Naive B cell (primary cell): ENCODE measurements at places on chromosomes 5 and 9. TPM values are rescaled to one million over a fixed set of nuclear protein-coding genes. Genes with fewer than 3 reads are reported as not detected.

Gene HTR1A
- not detected for polyA plus RNA-seq

Gene NCS1
- polyA plus RNA-seq, result not detected

Gene LURAP1L
- polyA plus RNA-seq, result not detected

Gene ARHGEF28
- polyA plus RNA-seq, result not detected

Gene SIT1
- polyA plus RNA-seq, result 73.5 TPM

Gene KCNV2
- not detected for polyA plus RNA-seq

Gene TOR1B
- polyA plus RNA-seq, result 10.7 TPM

Gene TMEM161B
- 9.6 TPM for polyA plus RNA-seq

- DNase-seq, result no peak
Observed at GRCh38 chr9:86732514-86733171, 214.7 kb downstream of the GAS1 start.

- DNase-seq, result peak; percentile 79
Observed at GRCh38 chr5:98933445-98934072, 4.8 kb upstream of the CHD1 start.

- no peak for DNase-seq
Observed at GRCh38 chr5:33203931-33204330, 236.8 kb upstream of the TARS1 start.

- DNase-seq, result no peak
Observed at GRCh38 chr9:135570456-135570855, 8.9 kb downstream of the PAEP start.

GRCh38 chr9:14418941-14419937 is 105.3 kb upstream of the NFIB start:
- DNase-seq, result no peak

DNA sequence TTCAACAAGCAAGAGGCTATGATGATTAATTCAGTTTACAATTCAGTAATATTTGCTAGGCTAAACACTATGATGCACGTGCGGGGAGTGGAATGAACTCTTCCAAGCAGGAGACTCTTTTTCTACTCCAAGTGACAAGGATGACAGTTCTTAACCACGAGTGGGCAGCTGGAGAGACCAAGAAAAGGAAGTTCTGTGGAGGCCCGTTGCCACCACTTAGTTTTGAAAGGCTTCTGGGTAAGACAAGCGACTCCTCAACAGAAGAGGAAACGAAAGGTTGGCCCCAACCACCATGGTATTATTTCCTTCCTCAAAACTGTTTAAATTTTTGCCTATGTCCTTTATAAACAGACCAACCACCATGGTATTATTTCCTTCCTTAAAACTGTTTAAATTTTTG is 2.8 kb downstream of the DCAF12 start:
- peak; percentile 86 for DNase-seq

- no peak for DNase-seq
Observed at GRCh38 chr5:177329883-177330282, 18.2 kb upstream of the MXD3 start.

- no peak for DNase-seq
Observed at GRCh38 chr9:76292246-76292645, 102.0 kb downstream of the RFK start.

DNA sequence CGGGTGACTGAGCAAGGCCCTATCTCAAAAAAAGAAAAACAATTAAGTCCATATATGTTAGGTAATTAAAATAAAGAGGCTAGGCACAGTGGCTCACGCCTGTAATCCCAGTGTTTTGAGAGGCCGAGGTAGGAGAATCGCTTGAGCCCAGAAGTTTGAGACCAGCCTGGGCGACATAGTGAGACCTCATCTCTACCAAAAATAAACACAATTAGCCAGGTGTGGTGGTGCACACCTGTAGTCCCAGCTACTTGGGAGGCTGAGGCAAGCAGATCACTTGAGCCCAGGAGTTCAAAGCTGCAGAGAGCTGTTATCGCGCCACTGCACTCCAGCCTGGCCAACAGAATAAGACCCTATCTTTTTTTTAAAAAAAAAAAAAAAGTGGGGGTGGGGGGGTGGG is 12.3 kb downstream of the WHRN start:
- DNase-seq, result no peak

DNA sequence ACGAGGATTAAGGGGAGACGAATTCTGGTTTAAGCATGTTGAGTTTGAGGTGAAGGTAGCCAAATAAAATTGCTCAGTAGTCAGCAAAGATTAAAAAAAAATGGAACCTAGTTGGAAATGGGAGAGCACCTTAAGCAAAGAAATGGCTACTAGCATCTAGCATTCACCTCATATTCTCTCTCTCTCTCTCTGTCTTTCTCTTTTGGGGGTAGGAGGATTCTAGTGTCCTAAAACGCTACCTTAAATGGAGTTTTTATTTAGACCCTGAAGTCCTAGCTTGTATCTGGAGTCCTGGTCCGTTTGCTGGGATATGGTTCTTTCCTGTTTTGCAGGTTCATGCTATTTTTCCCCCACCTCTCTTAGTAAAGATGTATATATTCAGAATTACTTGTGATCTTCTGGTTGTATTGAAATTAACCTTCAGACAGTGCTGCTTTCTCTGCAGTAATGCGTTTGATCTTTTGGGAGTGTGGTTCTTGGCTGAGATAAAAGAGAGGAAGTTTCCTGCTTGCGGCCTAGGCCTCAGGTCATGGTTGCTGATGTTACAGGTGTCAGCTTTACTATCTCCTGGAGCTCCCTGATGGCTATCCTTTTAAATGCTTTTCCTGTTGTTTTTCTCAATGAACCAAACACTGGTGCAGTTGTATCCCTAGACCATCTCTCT is 8.0 kb downstream of the TGFBR1 start:
- no peak for DNase-seq

- no peak for DNase-seq
Observed at GRCh38 chr9:94169968-94170367, 85.7 kb downstream of the PTPDC1 start.

DNA sequence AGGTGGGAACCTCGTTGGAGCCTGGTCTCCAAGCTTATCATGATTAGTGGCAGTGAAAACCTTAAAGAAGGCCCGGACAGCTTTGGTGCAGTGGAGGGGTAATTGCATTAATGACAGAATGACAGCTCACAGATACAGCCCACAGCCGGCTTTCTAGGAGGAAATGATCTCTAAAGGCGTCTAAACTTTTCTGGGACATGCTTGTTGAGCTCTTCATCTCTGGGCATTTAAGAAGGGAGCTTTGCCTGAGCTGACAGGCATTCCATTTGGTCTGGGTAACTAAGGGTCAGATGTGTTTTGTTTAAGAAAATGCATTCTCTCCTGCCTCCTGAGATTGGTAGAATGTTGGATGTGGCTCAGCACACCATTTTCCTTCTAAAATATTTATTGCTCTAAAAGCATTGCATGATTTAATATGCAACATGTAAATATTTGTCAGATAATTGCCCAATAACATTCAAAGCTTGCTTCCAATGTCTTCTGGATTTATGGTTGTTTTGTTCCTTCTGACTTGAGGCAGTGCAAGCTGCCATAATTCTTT is 4.0 kb downstream of the ANKRD33B start:
- no peak for DNase-seq

DNA sequence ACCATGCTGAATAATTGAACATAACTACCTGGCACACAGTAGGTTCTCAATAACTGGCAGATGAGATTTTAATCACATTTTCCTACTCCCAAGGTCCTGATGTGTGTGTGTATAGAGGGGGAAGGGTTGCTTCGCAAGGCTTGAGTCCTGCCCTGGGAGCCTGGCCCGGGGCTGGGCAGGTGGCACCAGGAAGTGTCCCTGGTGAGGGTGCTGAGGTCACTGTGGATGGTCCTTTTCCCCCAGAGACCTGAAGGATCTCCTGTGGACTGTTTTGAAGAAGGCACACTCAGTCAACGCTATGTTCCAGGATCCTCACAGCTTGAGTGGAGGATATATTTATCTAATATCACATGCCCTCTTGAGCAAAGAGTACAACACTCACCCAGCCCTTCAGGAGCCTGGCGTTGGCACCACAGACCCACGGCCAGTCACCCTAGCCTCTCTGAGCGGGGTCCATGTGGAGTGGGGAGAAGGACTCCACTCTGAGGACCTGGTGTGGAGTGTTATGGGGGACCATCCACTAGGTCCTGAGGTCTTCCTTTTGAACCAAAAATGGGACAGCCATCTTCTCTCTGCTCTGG is 177.8 kb downstream of the GABBR2 start:
- no peak for DNase-seq

DNA sequence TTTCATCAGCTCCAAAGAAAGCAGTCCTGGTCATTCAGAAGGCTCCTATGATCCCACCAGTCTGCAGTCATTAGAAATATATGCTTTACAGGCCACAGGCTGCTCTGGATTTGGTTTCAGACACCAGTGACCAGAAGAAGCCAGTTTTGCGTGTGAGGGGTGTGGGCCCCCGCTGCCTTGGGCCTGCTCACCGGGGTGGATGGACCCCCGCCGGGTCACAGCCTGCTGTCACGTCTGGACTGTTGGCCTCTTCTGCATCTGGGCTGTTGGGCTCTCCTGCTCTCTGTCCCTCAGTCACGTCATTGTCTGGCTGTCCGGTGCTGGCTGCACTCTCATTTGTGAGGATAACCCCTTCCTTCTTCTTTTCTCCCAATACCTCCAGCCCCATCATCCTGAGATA is 33.1 kb downstream of the NSUN2 start:
- DNase-seq, result no peak

GRCh38 chr9:5778805-5779204 is 54.1 kb downstream of the ERMP1 start:
- no peak for DNase-seq

DNA sequence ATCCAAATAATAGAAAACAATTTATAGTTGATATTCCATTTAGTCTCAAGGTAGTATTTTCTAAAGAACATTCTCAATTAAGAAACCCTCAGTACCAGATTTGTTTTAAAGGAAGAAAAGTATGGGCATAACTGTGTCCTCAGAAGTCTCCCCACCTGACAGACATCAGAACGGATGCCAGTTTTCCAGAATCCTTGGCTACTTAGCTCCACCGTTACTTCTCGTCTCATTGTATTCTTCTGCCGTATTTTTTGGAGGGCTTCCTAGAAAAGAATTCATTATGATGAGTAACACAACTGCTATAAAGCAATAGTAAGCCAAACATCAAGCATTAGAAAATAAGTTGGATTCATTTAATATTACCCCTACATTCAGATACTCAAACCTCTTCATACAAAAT is 67.8 kb downstream of the DROSHA start:
- DNase-seq, result no peak

DNA sequence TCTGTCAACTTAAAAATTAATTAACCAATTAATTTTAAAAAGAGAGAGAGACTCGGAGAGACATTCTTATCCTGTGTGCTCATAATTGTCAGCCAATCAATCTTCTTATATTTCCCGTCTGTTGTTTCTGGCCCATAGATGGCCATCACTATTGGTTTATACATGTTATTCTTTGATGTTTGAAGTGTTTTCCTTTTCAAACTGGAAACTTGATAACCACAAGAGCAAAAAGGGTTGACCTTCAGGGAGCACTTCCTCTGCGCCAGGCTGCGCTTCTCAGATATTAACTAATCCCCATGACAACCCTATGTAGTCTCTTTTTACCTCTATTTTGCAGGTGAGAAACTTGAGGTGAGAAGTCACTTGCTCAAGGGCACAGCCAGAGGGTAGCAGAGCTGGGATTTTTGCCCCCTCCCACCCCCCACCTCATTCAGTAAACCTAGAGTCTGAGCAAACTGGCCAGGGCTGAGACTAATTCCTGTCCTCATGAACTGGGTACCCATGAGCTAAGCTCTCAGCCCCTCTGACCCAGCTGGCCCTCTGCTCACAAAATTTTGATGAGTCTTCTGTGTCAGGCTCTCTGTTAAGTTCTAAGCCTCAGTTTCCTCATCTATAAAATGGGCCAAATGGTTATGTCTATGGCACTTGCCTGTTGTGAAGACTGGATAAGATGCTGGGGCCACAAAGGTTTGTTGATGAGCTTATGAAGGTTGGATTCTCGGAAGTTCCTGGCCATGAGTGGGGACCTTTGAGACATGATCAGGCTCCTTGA is 86.0 kb upstream of the SH3PXD2B start:
- DNase-seq, result no peak

GRCh38 chr9:80561526-80561925 is 989.8 kb downstream of the TLE4 start:
- no peak for DNase-seq
